ENCODE measurements at places on chromosomes 2 and 18.

DNA sequence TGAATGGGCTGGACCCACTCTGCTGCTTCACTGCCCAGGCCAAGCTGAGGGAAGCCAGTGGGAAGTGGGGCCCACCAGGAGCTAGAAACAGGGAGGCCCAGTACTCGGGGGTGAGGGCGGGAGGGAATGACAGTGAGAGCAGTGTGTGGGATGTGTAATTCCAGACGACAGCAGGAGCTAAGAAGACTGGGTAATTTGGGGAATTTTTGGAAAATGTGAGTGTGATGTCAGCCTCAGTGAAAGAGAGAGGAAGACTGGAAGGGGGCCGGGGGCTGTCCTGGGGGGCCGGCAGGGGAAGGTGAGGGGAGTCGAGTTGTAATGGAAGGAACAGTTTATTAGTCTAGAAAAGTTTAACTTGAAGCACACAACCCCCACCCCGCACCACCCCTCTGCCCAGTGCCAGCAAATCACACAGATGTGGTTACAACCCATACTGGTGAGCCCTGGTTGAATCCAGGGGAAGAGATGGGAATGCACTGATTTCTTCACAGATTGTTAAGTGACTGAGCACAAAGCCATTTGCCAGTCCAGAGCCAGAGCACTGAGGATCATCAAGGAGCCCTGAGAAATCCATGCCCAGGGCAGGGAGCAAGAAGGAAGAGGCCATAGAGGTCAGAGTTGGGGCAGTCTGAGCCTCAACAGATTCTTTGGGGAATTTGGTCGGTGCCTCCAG lies 76.7 kb upstream of the PKDCC start:
- DNase-seq: no peak

- no peak for DNase-seq
These were observed 108.4 kb downstream of the COL6A3 start for GRCh38 chr2:237305579-237305978.

DNA sequence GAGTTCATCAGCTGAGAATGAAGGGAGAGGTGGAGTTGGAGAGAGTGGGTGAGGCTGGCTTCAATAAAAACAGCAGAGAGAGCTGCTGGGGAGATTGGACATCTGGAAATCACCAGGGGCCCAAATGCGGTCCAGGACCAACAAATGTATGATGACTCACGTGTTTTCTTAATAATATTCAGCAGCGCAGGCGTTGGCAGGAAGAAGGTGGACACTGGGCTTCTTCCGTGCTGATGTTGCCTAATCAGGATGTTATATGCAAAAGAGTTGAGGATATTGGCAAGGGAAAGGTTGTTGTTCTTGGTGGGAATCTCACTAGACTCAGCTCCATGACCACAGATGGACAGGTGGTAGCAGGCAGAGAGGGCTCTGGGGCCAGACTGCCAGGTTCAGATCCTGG lies 12.8 kb upstream of the PLA2R1 start:
- DNase-seq: no peak

DNA sequence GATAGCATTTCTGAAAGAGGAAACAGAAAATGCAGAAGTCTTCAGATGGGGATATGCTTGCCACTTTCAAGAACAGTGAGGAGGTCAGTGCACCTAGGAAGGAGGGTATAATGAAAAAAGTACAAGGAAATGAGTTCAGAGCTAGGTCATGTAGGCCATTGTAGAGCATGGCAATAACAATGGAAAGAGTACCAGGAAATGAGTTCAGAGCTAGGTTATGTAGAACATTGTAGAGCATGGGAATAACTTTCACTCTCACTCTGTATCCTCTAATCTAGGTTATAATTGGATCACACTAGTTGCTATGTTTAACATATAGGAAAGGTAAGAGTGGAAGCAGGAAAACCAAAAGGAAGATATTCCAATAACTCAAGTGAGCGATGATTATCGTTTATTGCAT lies 12.3 kb downstream of the SCG2 start:
- DNase-seq: no peak

DNA sequence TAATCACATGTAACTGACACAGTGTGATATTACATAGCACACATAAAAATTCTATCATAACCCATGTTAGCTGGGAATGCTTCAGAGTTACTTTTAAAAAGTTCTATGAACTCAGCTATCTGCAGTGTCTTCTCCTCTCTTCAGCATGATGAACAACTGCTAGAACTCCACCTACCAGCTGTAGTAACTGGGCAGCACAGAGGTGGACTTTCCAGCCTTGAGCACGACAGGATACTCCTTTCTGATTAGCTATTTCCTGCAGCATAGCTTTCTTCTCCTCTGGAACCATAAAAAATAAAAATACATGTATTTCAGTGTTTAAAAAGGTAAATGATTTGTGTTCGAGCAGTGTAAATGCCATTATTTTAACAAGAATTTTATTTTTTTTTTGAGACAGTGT lies 59.5 kb upstream of the AMMECR1L start:
- DNase-seq: no peak

GRCh38 chr2:20171445-20171977 lies 53.4 kb downstream of the SDC1 start:
- DNase-seq: no peak

GRCh38 chr2:16553226-16553625 lies 112.4 kb downstream of the CYRIA start:
- DNase-seq: no peak

GRCh38 chr2:73103018-73103542 lies 9.7 kb downstream of the RAB11FIP5 start:
- no peak for DNase-seq

DNA sequence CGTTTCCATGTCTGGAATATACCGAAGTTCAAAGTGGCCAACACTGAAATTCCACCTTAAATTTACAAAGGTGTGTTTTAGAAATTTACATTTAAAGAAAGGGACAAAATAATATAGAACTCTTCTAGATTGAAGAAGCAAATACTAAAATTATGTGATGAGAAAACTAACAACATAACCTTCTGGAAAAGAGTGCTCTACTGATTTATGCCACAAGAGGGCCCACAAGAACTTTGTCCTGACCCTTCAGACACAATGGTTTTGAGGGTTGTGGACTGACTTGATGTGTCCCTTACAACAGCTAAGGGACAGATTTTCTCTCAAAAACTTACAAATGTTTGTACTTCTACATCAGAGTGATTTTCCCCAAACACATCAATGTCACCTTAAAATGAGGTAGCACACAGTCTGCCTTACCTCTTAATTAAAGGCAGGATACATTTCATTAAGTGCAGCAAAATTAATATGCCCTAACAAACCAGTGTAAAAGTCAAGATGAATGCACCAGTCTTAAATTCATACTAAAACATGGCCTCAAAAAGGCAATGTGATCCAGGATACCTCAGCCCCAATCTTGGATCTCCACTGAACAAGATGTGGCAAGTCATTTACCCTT lies 36.2 kb downstream of the EIF2AK3 start:
- DNase-seq: no peak

GRCh38 chr2:32752952-32753351 lies 125.1 kb downstream of the TTC27 start:
- no peak for DNase-seq

GRCh38 chr2:14530506-14530905 lies 102.0 kb upstream of the LRATD1 start:
- DNase-seq: no peak

DNA sequence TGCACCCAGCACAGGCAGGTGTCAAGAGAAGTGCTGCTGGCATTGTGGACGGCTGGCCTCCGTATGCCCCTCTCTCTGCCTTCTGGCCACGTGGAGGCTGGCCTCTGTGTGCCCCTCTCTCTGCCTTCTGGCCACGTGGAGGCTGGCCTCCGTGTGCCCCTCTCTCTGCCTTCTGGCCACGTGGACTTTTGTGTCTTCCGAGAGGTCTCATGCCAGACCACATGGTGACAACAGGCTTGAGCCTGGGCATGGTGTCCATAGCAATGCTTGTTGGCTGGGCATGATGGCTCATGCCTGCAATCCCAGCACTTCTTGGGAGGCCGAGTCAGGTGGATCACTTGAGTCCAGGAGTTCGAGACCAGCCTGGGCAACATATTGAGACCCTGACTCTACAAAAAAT lies 19.3 kb upstream of the SERPINB13 start:
- DNase-seq: no peak

All from stimulated activated CD8-positive, alpha-beta memory T cell treated with anti-CD3 and anti-CD28 coated beads, Interleukin-7, amount 100 ng/mL, for 1 hour (primary cell).